Hypothalamus (tissue), 51 donors: ENCODE measurements at places on chromosomes 3 and 15.

DNA sequence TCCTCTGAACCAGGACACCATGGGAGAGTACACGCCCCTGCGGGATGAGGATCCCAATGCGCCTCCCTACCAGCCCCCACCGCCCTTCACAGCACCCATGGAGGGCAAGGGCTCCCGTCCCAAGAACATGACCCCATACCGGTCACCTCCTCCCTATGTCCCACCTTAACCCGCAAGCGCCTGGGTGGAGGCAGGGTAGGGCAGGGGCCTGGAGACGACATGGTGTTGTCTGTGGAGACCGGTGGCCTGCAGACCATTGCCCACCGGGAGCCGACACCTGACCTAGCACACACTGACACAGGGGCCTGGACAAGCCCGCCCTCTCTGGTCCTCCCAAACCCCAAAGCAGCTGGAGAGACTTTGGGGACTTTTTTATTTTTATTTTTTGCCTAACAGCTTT, 21.2 kb upstream of the BSN start:
- DNase-seq: no peak

GRCh38 chr15:90064911-90065681, 37.2 kb downstream of the IDH2 start:
- DNase-seq: no peak

DNA sequence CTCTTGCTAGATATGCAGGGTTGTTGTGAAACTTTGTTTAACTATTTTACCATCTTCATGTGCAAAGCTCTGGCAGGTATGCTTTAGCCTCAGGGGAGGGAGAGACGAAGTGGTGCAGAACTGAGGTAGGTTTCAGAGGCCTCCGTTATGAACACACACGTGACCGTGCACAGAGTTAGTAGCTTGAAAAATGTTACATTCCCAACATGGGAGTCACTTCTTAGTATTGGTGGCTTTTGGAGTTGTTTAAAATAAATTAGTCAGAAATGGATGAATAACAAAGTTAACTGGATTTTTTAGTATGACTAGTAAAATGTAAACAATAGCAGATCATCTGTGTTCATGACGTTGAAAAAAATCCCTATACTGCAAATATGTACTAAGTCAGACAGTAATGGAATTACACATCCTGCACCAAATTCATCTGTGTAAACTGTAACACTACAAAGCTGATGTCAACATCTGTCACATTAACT, 279.6 kb downstream of the KLF13 start:
- no peak for DNase-seq

DNA sequence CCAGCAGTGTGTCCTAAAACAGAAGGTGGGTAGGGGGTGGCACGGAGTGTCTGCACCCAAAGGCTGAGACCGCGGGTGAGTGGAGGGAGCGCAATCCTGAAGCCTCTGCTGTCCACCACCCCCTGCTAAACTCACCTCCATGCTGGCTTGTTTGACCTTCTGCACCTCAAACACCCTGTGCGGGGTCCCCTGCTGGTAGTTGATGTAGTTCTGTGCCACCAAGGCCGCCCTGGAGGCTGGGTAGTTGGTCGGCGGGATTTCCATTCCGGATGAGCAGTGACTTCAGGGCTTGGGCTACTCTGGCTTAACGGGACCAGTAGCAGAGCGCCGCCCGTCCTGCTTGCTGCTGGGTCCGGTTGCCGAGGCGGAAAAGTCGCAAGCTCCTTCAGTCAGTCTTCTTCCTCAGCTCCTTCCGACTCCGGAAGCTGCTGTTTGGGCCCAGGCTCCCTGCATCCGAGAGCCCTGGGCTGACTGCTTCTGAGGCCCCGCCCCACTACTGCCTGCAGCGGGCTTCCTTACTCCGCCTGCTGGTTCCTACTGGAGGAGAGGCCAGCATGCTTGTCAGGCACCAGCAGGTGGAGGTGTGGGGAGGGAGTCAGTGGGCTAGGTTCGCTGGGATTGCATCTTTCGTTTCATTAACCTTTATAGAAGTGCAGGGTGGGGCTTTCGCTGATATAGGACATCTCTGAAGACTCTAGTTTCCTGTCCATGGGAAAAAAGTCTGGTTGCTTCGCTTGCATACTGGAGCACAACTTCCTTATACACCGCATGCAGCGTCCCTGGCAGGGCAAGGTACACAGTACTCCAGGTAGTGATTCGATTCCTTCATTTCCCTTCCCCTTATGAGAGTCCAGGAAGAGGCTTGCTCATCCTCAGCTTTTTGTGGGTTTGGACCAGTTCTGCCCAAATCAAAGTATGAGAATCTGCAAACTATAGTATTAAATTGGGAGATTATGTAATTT, at the start of gene LXN:
LXN (minus strand) TSS at position 434 of the 962 bp plus-strand sequence; CDS start at position 264, 170 bp downstream.
- DNase-seq: peak; percentile 49

- DNase-seq: no peak
Measured at GRCh38 chr15:55802600-55803376, 59.8 kb upstream of the PRTG start.

GRCh38 chr3:197487911-197488391, 67.8 kb downstream of the BDH1 start:
- no peak for DNase-seq

- DNase-seq: no peak
Measured at GRCh38 chr3:69838696-69839515, 99.6 kb downstream of the MITF start.

GRCh38 chr3:128344052-128344735, 122.5 kb downstream of the DNAJB8 start:
- DNase-seq: no peak

GRCh38 chr3:32296251-32297204, 58.0 kb downstream of the CMTM8 start:
- DNase-seq: peak; percentile 44

DNA sequence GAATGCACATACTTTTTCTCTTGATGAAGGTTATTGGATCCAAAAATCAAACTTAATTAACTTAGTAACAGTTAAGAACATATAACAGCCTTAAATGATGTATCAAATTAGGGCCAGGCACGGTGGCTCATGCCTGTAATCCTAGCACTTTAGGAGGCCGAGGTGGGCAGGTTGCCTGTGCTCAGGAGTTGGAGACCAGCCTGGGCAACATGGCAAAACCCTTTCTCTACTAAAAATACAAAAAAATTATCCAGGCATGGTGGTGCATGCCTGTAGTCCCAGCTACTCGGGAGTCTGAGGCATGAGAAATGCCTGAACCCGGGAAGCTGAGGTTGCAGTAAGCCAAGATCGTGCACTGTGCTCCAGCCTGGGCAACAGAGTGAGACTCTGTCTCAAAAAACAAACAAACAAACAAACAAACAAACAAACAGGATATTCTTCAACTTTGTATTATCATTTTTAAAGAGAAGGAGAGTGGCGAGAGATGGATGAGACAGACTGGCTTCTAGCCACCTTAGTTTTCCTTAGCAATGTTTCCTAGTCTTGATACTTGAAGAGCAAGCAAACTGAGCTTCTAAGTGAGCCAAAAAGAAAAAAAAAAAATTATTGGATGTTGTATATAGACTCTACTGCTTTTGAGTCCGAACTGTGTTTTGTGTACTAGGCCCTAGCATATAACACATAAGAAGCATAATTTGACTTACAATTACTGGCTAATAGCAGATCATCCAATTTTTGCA, 13.8 kb downstream of the SPRED1 start:
- no peak for DNase-seq

- no peak for DNase-seq
Measured at GRCh38 chr3:16455001-16455400, 58.5 kb downstream of the RFTN1 start.

- no peak for DNase-seq
Measured at GRCh38 chr3:186417791-186418190, 55.8 kb upstream of the DGKG start.

- DNase-seq: no peak
Measured at GRCh38 chr15:39167164-39168058, 413.5 kb upstream of the THBS1 start.

GRCh38 chr3:72565593-72565992, 282.7 kb downstream of the SHQ1 start:
- no peak for DNase-seq
